ENCODE measurements at places on chromosomes 12 and 14.

- no peak for DNase-seq
These were observed 34.2 kb upstream of the KTN1 start for GRCh38 chr14:55545779-55546178.

DNA sequence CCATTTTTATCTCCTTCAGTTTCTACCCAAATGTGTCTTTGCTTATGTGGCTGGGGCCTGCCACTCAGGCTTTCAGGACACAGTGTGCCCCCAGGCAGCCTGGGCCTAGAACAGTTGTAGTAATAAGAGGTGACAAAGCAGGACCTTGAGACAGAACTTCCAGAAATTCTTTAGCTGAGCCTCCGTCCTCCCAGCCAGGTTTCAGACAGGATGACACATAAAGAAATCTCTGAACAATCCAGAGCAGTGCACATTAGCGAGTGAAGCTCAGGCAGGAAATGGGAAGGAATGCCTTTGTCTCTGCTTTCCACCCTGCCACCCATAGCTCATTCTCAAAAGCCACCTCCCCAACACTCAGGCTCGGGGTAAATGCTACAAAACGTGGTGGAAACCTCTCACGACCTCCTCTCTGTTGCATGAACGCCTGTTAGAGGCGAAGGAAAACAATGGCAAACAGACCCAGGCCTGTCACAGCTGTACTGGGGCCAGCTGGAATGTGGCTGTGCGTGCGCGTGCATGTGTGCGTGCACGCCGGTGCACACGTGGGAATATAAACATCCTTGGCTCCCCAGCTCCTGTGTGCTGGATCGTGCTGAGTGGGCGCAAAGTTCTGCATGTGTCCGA is 286.7 kb downstream of the ZFP36L1 start:
- DNase-seq = no peak

DNA sequence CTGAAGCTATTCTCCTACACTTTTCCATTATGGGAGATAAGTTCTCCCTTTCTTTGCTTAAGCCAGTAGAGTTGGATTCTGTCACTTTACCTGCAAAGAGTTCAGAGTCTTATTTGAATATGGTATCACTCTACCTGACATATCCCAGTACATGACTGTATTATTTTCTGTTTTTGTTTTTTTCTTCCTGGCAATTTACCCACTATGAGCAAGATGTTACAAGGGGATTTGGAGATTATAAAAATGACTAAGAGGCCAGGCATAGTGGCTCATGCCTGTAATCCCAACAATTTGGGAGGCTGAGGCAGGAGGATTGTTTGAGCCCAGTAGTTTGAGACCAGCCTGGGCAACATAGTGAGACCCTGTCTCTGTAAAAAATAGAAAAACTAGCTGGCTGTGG is 46.4 kb upstream of the CHST11 start:
- no peak for DNase-seq

- no peak for DNase-seq
These were observed 17.9 kb downstream of the WASHC3 start for GRCh38 chr12:102043928-102044327.

All from dorsolateral prefrontal cortex (tissue), 122 donors.